ENCODE measurements at places on chromosomes 7 and 10.
A peak's percentile ranks its signal among the peaks of the same experiment; 100 is the strongest.

DNA sequence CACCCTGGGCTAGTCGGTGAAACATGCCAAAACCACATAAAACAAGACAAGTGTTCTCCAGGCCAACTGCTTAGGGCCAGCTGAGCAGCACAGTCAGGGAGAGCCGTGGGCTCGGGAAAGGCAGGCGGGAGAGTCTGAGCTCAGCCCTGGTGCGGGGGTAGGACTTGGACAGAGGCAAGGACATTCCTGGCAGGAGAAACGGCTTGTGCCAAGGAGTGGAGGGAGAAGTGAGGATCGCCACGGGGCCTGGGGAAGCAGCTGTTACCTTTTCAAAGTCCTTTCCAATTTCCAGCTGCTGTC is 4.2 kb downstream of the ELN start:
- no peak overlapping the region for H3K4me3 ChIP-seq
- DNase-seq, result peak; percentile 57
- H3K36me3 ChIP-seq, result no peaks in the 10 kb centered on the region
- H3K27me3 ChIP-seq, result peaks cover 6% of the 10 kb centered on the region

- no peak overlapping the region for H3K27ac ChIP-seq
- H3K4me3 ChIP-seq, result no peak overlapping the region
- H3K4me1 ChIP-seq, result no peaks in the 10 kb centered on the region
These were observed 35.5 kb downstream of the GOT1 start for GRCh38 chr10:99394761-99395386.

DNA sequence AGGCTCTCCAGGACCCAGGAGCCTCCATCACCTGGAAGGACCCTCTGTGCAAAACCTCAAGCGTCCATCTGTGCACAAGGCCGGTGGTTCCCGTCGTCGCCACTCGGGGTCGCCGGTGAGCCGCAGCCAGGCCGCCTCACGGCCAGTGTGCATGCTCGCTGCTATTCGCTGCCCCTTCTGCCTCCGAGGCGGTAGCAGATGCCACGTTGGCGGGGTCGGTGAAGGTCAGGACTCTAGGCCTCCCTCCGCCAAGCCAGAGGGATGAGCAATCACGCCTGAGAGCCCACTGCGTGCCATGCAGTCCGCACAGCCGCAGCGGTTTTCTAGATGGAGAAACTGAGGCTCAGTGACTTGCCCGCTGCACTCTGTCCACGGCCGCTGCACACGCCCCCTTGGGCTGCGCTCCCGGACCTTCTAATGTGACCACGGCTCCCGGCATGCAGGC is 5.7 kb downstream of the UPK3B start:
- H3K4me3 ChIP-seq, result no peak overlapping the region
- H3K36me3 ChIP-seq, result no peaks in the 10 kb centered on the region
- no peak overlapping the region for H3K27ac ChIP-seq
- no peaks in the 10 kb centered on the region for H3K27me3 ChIP-seq
- no peak for DNase-seq

DNA sequence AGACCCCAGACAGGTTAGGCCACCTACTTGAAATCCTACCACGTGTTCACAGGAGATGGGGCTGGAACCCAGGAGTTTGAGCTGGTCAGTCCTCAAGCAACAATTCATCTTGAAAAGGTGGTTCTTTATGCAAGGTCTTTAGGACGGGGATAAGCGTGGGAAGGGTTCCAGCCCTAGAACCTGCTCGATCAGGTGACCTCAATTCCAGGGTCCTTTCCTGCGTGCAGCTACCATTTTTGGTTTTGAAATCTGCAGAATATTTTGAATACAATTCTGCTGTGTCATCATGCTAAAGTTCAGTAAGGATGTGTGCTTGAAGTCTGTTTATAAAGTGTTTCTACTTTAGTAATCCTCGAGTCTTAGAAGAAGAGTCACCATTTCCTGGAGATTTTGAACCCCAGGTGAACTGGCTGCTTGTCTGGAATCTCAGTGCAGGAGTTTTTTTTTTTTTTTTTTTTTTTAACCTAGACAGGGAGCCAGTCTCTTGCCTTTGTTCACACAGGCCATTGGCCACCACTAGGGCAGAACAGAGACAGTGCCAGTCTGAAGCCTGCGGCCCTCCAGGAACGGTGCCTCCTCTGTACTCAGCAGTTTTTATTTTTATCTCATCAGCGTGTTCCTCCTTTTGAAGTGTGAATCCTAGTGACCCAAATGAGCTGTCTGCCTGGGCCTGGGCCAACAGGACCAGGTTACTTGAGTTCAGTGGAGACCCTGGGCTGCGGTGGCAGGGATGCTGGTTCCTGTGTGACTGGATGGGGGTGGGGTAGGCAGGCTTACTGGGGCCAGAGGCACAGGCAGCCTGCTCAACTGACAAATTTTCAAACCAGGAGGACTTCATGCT is 54.6 kb downstream of the EEPD1 start:
- no peak overlapping the region for H3K27ac ChIP-seq
- no peaks in the 10 kb centered on the region for H3K27me3 ChIP-seq

DNA sequence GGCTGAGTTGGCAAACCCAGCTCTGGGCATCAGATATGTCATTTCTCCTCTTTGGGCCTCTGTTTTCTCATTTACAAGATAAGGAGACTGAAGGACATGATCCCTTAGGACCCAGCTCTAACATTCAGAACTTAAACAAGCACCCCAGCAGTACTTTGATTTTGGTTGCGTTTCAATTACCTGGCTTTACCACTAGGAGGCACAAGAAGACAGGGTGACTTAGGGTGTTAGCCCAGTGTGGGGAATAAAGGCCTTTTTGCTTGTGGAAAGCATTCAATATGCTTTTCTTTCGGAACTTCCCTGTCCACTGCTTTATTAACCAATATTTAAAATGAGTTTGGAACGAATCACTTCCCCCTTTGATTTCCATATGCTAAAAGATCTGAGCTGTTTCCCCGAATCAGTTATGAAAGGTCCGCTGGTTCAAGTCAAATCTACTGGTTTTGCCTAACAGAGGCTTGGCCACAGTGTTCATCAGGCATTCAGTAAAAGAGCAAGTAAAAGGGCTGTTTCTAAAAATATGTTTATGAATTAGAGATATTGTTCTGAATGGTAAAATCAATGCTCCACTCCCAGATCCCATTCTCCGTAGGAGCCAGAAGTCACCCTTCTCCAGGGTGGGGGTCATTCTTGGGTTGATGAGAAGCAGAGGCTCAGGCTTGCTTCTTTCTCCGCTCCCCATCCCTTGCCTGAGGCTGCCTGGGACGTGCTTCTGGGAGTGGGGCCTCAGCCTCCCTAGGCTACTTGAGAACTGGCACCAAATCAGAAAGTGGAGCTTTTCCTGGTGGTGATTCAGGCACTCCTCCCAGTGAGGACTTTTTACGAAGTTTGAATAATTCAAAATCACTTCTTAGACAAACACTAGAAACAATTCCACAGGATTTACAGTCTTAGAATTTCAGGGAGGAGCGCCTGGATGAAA is 105.5 kb downstream of the MYOF start:
- H3K27me3 ChIP-seq, result no peaks in the 10 kb centered on the region
- H3K4me1 ChIP-seq, result peaks cover 13% of the 10 kb centered on the region
- peaks cover 18% of the 10 kb centered on the region for H3K36me3 ChIP-seq

DNA sequence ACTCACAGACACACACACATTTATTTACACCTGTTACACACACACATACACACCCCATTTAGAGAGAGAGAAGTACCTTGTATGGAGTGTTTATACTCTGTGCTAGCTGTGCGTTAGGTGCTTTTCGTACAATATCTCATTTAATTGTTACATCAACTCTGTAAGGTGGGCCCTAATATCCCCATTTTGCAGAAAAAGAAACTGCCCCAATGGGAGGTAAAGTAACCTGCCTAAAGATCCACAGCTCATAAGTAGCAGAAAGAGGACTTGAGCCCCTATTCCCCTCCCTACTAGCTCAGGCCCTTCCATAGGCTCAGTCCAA is 23.8 kb upstream of the RBM20 start:
- no peaks in the 10 kb centered on the region for H3K27me3 ChIP-seq
- no peaks in the 10 kb centered on the region for H3K36me3 ChIP-seq
- no peak for DNase-seq
- H3K27ac ChIP-seq, result no peak overlapping the region

DNA sequence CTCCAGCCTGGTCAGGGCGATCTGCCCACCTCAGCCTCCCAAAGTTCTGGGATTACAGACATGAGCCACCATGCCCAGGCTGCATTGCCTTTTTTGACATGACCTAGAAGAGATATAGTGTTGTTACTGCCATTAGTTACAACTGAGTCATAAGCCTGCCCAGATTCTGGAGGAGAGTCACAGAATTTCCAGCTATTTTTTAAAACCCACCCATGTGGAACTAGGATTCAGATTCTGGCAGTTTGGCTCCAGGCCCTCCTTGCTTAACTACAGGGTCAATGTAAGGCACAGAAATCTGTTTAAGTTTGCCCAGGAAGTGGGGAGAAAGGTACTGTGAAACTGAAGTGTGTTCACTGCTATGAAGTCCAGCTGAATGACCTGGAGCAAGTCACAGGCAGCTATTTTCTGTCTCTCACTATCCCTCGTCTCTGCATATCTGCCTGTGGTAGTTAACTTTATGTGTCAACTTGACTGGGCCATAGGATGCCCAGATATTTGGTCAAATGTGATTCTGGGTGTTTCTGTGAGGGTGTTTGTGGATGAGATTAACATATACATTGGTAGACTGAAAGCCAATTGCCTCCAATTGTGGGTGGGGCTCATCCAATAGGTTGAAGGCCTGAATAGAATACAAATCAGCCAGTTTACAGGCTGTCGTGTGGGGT is 8.4 kb upstream of the MARVELD1 start:
- no peak overlapping the region for H3K4me3 ChIP-seq
- H3K36me3 ChIP-seq, result no peaks in the 10 kb centered on the region
- no peaks in the 10 kb centered on the region for H3K27me3 ChIP-seq
- no peaks in the 10 kb centered on the region for H3K4me1 ChIP-seq
- no peak for DNase-seq

DNA sequence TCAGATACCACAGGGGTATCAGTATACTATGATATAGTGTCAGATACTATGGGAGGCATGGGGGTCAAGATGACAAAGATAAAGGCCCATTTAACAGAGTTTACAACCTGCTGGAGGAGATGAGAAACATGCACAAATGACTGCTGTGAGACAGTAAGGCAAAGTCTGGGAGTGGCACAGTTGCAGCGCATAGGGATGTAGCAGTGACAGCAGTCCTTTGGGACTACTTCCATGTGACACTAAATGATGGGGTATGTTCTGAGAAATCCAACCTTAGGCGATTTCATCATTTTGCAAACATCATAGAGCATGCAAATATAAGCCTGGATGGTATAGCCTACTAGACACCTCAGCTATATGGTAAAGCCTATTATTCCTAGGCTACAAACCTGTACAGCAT is 56.8 kb downstream of the CDK1 start:
- H3K36me3 ChIP-seq, result no peaks in the 10 kb centered on the region
- no peak overlapping the region for H3K27ac ChIP-seq
- no peaks in the 10 kb centered on the region for H3K4me1 ChIP-seq
- DNase-seq, result no peak
- no peaks in the 10 kb centered on the region for H3K27me3 ChIP-seq
- H3K4me3 ChIP-seq, result no peak overlapping the region

DNA sequence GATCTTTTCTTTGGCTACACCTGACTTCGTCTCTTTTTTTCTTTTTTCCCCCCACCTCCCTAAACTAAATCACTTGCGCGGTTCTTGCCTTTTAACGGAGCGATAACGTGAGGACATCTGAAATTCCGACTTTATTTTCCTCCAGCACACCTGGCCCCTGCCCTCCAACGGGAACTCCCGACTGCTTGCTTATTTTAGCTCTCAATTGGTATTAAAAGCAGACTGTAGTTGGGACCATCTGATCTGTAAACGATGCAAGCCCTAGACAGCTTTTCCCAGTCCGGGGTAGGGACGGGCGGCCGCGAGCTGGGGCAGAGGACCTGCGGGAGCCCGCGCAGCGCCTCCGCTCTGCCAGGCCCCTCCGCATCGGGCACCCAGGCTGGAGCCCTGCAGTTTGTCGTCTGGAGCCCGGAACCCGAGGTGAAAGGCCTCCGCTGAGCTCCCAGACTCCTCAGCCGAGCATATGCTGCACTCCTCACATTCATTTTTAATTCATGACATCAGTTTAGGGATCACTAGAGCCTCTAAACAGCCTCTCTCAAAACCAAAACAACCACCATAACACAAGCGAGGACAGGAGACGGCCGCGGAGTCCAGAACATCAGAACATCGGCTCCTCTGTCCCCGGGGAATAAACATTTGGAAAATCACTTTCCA is 10.0 kb upstream of the EMX2 start:
- no peak for DNase-seq
- no peak overlapping the region for H3K4me3 ChIP-seq
- H3K36me3 ChIP-seq, result no peaks in the 10 kb centered on the region
- H3K27ac ChIP-seq, result no peak overlapping the region

DNA sequence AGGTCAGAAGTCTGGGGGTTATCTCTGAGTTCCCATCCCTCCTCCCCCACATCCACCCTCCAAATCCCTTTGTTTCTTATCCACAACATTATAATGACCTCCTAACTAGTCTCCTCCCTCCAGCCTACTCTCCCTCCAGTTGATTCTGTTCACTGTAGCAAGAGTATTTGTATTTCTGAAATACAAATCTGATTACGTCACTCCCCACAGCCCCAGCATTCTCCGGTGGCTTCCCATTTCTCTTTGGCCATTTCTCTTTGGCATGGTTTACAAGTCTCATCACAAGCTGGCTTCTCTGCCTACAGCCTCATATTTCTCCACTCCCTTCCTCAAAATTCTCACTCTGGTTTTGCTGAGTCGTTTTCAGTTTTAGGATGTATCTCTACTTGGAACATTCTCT is 24.6 kb upstream of the MRPS33 start:
- no peak for DNase-seq
- no peaks in the 10 kb centered on the region for H3K27me3 ChIP-seq
- H3K27ac ChIP-seq, result no peak overlapping the region
- no peaks in the 10 kb centered on the region for H3K36me3 ChIP-seq

GRCh38 chr7:95269640-95270039 is 54.7 kb downstream of the PON1 start:
- H3K4me1 ChIP-seq, result no peaks in the 10 kb centered on the region
- no peaks in the 10 kb centered on the region for H3K36me3 ChIP-seq
- H3K27me3 ChIP-seq, result no peaks in the 10 kb centered on the region
- no peak overlapping the region for H3K27ac ChIP-seq
- H3K4me3 ChIP-seq, result no peak overlapping the region
